ENCODE measurements at places on chromosomes 5 and 9. TPM values are rescaled to one million over a fixed set of nuclear protein-coding genes. Genes with fewer than 3 reads are reported as not detected.

Gene SLC44A1
- polyA plus RNA-seq, result 32.4 TPM

Gene STOM
- polyA plus RNA-seq, result 11.7 TPM

DNA sequence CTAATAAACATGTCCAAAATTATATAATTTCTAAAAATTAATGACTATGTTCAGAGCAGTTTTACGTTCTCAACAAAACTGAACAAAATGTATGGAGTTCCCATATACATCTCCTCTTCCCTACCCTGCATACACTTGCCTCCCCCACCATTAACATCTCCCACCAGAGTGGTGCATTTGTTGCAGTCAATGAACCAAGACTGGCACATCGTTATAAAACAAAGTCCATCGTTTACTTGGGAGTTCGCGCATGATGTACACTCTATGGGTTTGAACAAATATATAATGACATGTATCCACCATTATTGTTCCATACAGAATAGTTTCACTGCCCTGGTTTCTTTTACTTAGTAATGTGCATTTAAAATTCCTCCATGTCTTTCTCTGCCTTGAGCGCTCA, 130.1 kb downstream of the APBA1 start:
- no peak for DNase-seq

Gene ADAMTSL1
- 12.6 TPM for polyA plus RNA-seq

Gene CXCL14
- polyA plus RNA-seq, result 1.9 TPM

GRCh38 chr5:101686536-101687157, 609.4 kb downstream of the SLCO4C1 start:
- no peak for DNase-seq

DNA sequence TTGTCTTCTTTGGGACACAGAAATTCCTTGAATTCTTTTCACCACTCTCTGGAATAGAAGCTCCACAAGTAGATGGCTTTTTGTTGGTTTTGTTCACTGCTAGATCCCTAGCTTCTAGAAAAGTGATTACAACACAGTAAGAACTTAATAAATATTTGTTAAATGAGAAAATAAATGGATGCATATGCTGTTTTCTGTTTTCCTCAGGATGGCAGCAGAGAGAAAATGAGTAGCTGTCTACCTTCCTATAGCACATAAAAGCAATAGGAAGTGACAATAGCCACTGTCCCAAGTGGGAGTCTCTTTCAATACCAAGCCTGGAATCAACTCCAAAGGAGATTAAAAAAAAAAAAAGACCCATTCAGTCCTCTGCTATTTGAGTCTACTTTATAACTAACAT, 100.6 kb upstream of the NREP start:
- peak; percentile 21 for DNase-seq

Gene SPATA24
- 12.8 TPM for polyA plus RNA-seq

GRCh38 chr5:44942524-44943001, 133.8 kb downstream of the MRPS30 start:
- DNase-seq, result no peak

Gene TAF1L
- polyA plus RNA-seq, result not detected

DNA sequence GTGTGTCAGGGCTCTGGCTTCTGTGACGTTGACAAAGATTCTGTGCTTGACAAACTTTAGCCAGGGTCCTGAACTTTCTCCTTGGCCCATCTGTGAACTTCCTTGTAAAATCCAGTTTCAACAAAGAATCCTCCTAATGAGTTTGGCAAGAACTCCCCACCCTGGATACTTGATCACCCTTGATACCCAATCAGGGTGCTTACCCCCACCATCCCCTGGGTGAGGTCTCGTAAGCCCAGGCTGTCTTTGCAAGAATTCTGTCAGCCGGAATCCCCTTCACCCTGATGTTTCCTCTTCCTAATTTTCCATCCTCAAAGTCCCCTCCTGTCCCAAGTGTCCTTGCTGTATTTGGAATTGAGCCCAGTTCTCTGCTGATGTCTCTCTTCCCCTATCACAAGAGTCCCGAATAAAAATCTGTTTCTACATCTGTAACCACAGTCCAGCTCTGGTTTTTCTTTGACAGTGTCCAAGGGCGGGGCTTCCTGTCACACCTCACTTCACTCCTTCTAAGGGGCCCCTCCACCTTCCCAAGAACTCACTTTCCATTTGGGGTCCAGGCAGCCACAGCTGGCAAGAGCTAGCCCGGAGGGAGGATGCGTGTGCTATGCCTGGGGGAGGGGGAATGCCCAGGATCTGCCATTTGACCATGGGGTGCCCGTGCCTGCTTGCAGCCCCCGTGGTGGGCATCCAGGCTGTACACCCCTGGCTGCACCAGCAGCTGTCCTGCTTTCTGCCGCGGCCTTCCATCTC, 2.7 kb upstream of the CARD19 start:
- DNase-seq, result no peak

GRCh38 chr5:39191216-39191615, 28.1 kb downstream of the FYB1 start:
- DNase-seq, result no peak

DNA sequence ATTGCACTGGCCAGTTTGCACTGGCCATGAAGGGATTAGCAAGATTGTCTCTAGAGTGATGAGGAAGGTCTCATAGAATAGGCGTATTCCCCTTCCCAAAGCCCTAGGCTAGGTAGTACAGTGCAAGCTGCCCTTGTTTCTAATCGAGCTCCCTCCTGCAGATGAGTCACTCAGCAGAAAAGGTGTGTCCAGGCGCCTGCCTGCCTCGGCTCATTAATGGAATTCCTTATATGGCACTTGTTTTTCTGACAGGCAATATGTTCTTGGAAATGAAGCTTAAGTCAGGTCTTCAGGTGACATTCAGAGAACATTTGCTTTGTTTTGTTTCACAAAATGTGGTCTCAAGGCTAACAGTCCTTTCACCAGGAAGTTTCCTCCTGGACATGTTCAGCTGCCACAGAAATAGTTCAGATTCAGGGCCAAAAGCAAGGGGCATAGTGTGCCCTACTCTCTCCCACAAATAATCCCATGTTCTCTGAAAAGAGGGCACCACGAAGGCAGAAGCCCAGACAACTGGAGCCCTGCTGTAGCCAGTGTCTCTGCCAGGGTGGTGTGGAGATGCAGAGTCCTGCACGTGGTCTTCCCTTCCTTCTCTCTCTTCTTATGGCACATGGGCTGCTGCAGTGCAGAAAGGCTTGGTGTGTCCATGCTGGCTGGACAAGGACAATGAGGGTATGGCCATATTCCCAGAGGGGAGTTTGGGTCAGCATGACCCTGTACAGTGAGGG, 281.1 kb upstream of the MAP3K1 start:
- DNase-seq, result no peak

Gene PCDHB15
- polyA plus RNA-seq, result 19.3 TPM

- DNase-seq, result peak; percentile 72
Observed at GRCh38 chr9:4299005-4299795, 668 bp downstream of the GLIS3 start.

DNA sequence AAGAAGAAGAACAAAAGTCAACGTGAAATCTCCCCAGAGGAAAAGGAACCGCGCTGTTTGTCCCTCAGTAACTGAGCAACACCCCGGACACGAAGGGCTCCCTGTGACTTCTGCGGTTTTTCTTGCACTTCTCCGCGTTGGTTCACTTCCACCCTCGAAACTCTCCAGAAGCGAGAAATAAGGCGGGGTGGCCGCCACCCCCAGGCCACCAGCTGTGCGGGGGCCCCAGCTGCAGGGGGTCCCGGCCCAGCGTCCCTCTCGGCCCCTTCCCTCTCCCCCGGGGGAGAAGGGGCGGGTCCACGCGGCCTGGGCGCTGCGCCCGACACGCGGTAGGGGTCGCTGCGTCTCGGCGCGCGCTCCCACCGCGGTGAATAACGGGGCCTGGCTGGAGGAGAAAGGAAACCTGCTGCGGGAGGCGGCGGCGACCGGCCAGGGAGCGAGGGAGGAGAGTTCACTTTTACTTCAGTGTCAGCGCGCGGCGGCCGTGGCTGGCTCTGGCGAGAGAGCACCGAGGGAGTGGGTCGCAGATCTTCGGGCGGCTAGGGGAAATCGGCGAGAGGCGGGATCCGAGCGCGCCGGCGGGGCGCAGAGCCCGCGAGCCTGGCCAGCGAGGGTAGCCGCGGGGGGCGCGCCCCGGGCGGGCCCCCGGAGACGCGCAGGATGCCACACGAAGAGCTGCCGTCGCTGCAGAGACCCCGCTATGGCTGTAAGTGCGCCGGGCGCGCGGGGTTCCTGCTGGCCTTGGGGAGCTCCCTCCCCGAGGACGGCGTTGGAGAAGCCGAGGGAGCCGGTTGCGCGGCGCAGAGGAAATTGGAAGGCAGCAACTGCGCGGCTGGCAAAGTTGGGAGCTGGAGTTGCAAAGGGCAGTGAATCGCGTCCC, at the start of gene IQGAP2:
TSS of gene IQGAP2 (plus strand) at position 400 of the 880 bp plus-strand sequence. CDS start at position 661, 261 bp downstream.
- DNase-seq, result peak; percentile 62

- no peak for DNase-seq
Observed at GRCh38 chr9:88224938-88225337, 86.7 kb upstream of the SPATA31C2 start.

DNA sequence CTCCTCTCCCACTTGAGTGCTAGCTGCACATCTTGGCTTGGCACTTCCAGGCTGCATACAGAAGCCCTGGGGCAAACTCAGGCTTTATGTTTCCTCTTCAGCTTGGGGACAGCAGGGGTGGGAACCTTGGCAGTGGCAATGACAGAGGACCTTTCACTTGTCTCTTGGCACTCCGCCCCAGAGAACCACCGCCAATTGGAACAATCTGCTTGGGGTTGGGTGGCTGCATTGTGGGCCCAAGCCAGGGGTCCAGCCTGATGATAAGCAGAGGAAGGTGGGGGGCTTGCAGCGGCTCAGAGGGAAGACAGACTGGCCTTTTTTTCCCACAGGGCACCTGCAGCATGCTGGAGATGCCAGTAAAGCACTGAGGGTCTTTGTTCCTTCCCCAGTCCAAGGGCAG, 179.0 kb upstream of the NMUR2 start:
- no peak for DNase-seq

DNA sequence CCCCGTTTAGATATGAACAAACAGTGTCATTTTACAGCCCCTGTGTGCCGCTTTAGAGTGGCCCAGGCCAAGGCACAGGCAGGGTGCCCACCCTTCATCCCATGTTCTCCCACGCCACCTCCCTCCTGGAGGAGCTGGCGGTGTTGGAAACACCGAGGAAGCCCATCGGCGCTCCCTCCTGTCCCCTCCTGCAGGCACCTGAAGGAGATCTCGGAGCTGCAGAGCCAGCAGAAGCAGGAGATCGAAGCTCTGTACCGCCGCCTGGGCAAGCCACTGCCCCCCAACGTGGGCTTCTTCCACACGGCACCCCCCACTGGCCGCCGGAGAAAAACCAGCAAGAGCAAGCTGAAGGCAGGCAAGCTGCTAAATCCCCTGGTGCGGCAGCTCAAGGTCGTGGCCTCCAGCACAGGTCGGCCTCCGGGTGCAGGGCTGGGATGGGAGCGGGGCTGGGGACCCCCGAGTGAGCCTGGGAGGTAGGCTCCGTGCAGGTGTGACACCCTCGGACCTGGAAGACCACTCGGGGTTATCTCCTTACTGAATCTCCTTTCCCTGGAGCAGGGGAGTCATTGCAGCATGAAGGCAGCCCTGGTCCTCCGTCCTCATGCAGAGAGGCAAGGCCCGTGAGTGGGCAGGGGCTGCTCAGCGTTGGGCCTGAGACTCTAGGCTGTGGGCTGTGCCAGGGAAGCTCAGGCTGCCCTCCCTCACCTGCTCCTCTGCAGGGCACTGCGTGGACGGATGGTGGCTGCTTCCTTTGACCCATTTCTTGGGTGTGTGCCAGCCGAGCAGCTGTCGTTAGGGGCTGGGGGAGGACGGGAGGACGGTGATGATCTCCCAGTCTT, 113.9 kb downstream of the WNK2 start:
- no peak for DNase-seq

- peak; percentile 30 for DNase-seq
Observed at GRCh38 chr5:69493396-69494133, 975 bp downstream of the OCLN start.

- peak; percentile 76 for DNase-seq
Observed at GRCh38 chr5:96049398-96050272, 88.0 kb upstream of the ELL2 start.

DNA sequence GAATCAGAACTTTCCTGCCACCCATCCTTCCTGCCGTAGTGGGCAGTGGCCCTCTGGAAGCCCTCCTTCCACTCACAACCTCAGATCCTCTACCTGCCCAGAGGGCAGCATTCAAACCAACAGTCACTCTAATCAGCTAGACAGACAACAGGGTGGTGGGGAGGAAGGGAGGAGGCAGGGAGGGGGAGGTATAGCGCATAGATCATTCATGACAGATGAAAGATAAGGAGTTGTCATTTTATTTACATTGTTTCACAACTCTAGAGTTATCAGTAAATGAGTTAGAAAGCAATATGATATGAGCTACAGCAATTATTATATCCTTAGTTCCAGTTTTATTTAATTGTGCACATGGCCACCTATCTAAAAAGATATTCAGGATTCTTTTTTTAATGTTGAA, 852 bp downstream of the IL9 start:
- no peak for DNase-seq

GRCh38 chr5:74422671-74423070, 217.9 kb downstream of the ENC1 start:
- no peak for DNase-seq

Gene FCN2
- not detected for polyA plus RNA-seq

DNA sequence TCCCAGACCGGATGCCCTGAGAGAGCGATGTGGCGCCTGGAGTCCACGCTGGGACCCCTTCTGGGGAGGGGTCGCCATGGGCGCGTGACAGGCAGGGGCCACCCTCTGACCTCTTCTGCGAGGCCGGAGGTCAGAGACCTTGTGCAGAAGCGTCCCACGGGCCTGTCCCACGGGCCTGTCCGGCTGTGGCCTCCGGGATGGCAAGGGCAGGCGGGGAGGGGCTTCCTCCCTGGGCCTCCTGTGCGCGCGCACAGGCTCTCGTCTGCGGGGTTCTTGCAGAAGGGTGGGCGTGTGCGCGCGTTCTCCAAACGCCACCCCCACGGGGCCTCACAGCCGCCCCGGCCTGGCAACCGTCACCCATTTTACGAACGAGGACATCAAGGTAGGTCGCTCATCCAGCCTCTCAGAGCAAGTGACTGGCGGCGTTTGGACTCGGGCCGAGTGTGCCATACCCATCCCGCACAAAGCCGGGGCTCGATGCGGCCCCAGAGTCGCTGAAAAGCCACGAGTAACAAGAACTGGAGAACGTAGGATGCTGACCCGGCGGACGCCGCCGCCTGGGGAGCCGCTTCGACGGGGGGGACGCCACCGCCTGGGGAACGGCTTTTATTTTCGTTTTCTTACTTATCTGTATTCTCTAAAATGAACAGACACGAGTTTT, 897 bp downstream of the AHRR start:
- DNase-seq, result peak; percentile 24

Gene TMEM38B
- polyA plus RNA-seq, result 30.9 TPM

GRCh38 chr9:112173489-112174221, 1.4 kb downstream of the SUSD1 start:
- no peak for DNase-seq

Gene GABBR2
- polyA plus RNA-seq, result not detected

DNA sequence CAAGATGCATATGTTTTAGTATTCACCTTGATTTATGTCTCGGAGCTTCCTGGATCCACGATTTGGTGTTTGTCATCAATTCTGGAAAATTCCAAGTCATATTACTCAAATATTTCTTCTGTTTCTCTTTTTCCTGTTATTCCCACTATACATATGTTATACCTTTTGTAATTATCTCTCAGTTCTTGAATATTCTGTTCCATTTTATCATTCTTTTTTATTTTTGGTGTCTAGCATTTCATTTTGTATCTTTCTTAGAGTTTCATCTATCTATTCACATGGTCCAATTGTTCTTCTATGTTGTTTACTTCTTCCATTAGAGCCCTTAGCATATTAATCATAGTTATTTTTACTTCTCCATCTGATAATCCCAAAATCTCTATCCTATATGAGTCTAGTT, 637.8 kb upstream of the GRAMD2B start:
- DNase-seq, result no peak

GRCh38 chr5:39758426-39758825, 333.6 kb upstream of the DAB2 start:
- no peak for DNase-seq
